ENCODE measurements at places on chromosomes 12 and 14. TPM values are rescaled to one million over a fixed set of nuclear protein-coding genes. Genes with fewer than 3 reads are reported as not detected.

PPP4R4 gene
- not detected for total RNA-seq

ZNF891 gene
- total RNA-seq = 1.5 TPM

MMP19 gene
- total RNA-seq = 0.31 TPM

PTPRB gene
- total RNA-seq = 151 TPM

PLBD1 gene
- total RNA-seq = 0.14 TPM

CAPZA3 gene
- total RNA-seq = not detected

YY1 gene
- total RNA-seq = 71.0 TPM

HOXC9 gene
- 0.40 TPM for total RNA-seq

ZFHX2 gene
- total RNA-seq = 2.0 TPM

KRT84 gene
- not detected for total RNA-seq

TAS2R14 gene
- total RNA-seq = 3.0 TPM

KRT3 gene
- not detected for total RNA-seq

RIC8B gene
- total RNA-seq = 13.7 TPM

EIF2S3B gene
- total RNA-seq = 0.44 TPM

ADIPOR2 gene
- total RNA-seq = 57.3 TPM

GLT1D1 gene
- total RNA-seq = not detected

RNF212B gene
- not detected for total RNA-seq

POTEG gene
- not detected for total RNA-seq

NELL2 gene
- 0.62 TPM for total RNA-seq

ANO2 gene
- total RNA-seq = 51.6 TPM

TMCC3 gene
- 30.4 TPM for total RNA-seq

CRIP1 gene
- 8.1 TPM for total RNA-seq

PLCZ1 gene
- not detected for total RNA-seq

OR4E2 gene
- total RNA-seq = not detected

MIPOL1 gene
- total RNA-seq = 31.3 TPM

PIWIL1 gene
- not detected for total RNA-seq

TTC5 gene
- total RNA-seq = 21.3 TPM

FKBP4 gene
- total RNA-seq = 74.1 TPM

RAD51AP1 gene
- 23.4 TPM for total RNA-seq

TAS2R7 gene
- not detected for total RNA-seq

TAS2R42 gene
- not detected for total RNA-seq

MYF6 gene
- not detected for total RNA-seq

EID3 gene
- 12.7 TPM for total RNA-seq

MYBPC1 gene
- not detected for total RNA-seq

PPP1R1A gene
- not detected for total RNA-seq

TESPA1 gene
- total RNA-seq = not detected

CMKLR1 gene
- total RNA-seq = not detected

KRT75 gene
- total RNA-seq = not detected

TSPAN11 gene
- total RNA-seq = 4.5 TPM

IRAK3 gene
- 7.4 TPM for total RNA-seq

FAM90A1 gene
- total RNA-seq = not detected

LGMN gene
- total RNA-seq = 62.6 TPM

TCL1B gene
- total RNA-seq = not detected

ETNK1 gene
- 68.4 TPM for total RNA-seq

NOS1 gene
- not detected for total RNA-seq

All from endothelial cell of umbilical vein (primary cell).